ENCODE measurements at places on chromosomes 7 and 10. TPM values are rescaled to one million over a fixed set of nuclear protein-coding genes. Genes with fewer than 3 reads are reported as not detected.

Gene C10orf90
- total RNA-seq, result not detected

Gene PAPSS2
- 3.1 TPM for total RNA-seq

Gene C10orf105
- total RNA-seq, result not detected

Gene MYL10
- total RNA-seq, result not detected

Gene ANKRD61
- not detected for total RNA-seq

Gene SAP25
- not detected for total RNA-seq

Gene PDZD7
- 0.23 TPM for total RNA-seq

Gene POLR2J3
- 25.5 TPM for total RNA-seq

Gene C1GALT1
- 63.6 TPM for total RNA-seq

Gene ZNF425
- total RNA-seq, result 2.5 TPM

Gene LIPJ
- total RNA-seq, result not detected

Gene MLXIPL
- not detected for total RNA-seq

Gene TMEM184A
- 0.39 TPM for total RNA-seq

Gene GCK
- total RNA-seq, result 0.34 TPM

Gene ERVW-1
- total RNA-seq, result not detected

Gene OR2AE1
- total RNA-seq, result not detected

Gene GRID2IP
- total RNA-seq, result 0.16 TPM

Gene CFAP58
- 1.1 TPM for total RNA-seq

Gene ADCY1
- 0.16 TPM for total RNA-seq

Gene FAM25A
- 3.3 TPM for total RNA-seq

Gene PBLD
- 2.2 TPM for total RNA-seq

Gene CNNM1
- under 0.01 TPM for total RNA-seq

Gene OR9A2
- not detected for total RNA-seq

Gene OIT3
- total RNA-seq, result not detected

Gene LRRC4
- total RNA-seq, result 0.39 TPM

Gene SPDYE6
- total RNA-seq, result not detected

Gene NUP205
- total RNA-seq, result 58.7 TPM

Gene TDRD1
- total RNA-seq, result 0.31 TPM

Gene CTAGE6
- not detected for total RNA-seq

Gene IDI2
- not detected for total RNA-seq

Gene APBB1IP
- not detected for total RNA-seq

Gene USP6NL
- 7.1 TPM for total RNA-seq

Gene NME8
- total RNA-seq, result not detected

Gene OPN4
- not detected for total RNA-seq

Gene SLC29A3
- total RNA-seq, result 0.49 TPM

Gene NKX1-2
- 2.6 TPM for total RNA-seq

Gene C7orf57
- 2.3 TPM for total RNA-seq

Gene PIK3AP1
- total RNA-seq, result 0.04 TPM

Gene ZNF25
- total RNA-seq, result 3.2 TPM

Gene TRIM50
- total RNA-seq, result not detected

Gene EIF4H
- 280 TPM for total RNA-seq

Gene SPDYE11
- total RNA-seq, result not detected

All from hair follicular keratinocyte (primary cell).